NCI-H1436 treated with DMSO at 0.1 percent for 48 hours (cell line): ENCODE measurements at places on chromosomes 3 and 15.
A peak's percentile ranks its signal among the peaks of the same experiment; 100 is the strongest.

GRCh38 chr3:12982619-12983101 is 90.6 kb downstream of the IQSEC1 start:
- no peak for DNase-seq

GRCh38 chr3:178203650-178204049 is 332.6 kb upstream of the KCNMB2 start:
- no peak for DNase-seq

GRCh38 chr3:12759693-12760565 is 870 bp upstream of the TMEM40 start:
- DNase-seq: no peak

GRCh38 chr3:154059833-154060232 is 61.4 kb upstream of the ARHGEF26 start:
- no peak for DNase-seq

GRCh38 chr15:41801185-41801584 is 26.7 kb upstream of the JMJD7 start:
- no peak for DNase-seq

DNA sequence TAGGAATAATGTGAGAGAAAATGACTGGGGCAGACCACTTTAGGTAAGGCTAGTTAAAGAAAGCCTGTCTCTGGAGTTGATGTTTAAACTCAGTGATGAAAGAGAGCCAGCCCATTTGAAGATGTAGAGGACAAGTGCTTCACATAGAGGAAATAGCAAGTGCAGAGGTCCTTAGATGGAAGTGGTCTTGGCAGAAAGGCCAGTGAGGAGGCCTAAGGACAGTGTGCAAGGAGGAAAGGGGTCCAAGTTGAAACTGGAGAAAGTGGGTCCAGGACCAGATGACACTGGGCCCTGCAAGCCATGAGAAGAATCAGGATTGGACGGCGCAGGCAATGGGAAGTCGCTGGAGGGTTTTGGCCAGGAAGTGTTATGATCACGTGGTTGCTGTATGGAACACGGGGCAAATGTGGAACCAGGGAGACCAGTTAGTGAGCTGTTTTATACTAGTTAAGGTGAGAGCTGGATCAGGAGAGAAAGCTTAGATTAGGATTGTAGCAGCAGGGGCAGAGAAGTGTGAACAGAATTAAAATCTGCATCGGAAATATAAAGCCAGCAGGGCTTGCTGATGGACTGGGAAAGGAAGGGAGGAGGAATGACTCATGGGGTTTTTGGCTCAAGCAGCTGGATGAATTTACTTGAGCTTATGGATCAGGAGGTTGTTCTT is 48.0 kb upstream of the SCAANT1 start:
- no peak for DNase-seq

DNA sequence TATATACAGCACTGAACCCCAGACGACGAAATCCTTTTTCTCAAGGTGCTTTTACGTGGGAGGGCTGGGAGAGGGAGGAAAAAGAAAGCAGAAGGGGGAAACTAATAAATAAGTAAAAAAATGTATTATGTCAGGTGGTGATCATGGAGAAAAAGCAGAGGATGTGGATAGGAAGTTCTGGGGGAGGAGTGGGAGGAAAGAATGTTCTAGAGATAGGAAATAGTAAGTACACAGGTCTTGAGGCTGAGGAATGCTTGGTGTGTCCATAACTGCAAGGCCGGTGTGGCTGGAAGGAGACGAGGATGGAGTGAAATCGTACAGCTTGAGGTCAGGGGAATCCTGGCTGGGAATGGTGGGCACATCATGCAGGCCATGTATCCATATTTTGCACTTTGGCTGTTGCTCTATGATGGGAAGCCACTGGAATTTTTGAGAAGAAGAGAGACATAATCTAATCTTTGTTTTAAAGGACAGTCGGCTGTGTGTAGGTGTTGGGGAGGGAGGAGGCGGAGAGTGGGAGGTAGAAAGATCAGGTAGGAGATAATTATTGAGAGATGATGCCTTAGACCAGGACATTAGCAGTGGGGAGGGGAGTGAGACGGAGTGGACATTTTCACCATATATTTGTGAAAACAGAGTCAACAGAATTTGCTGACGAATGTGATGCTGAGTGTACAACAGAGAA is 1.8 kb upstream of the UBE2E2 start:
- no peak for DNase-seq

- DNase-seq: no peak
These were observed at the start of gene EPM2AIP1 for GRCh38 chr3:36992806-36993325. TSS of gene EPM2AIP1 (minus strand) at chr3:36993131. CDS start at chr3:36993077, 54 bp downstream.

- no peak for DNase-seq
These were observed 642.3 kb downstream of the RBMS3 start for GRCh38 chr3:29922992-29923746.

GRCh38 chr15:73046073-73046472 is 6.2 kb upstream of the NEO1 start:
- DNase-seq: no peak

GRCh38 chr3:62830727-62831322 is 44.4 kb downstream of the CADPS start:
- DNase-seq: no peak

- DNase-seq: peak; percentile 1
These were observed 9.3 kb downstream of the COLQ start for GRCh38 chr3:15512166-15512565.

DNA sequence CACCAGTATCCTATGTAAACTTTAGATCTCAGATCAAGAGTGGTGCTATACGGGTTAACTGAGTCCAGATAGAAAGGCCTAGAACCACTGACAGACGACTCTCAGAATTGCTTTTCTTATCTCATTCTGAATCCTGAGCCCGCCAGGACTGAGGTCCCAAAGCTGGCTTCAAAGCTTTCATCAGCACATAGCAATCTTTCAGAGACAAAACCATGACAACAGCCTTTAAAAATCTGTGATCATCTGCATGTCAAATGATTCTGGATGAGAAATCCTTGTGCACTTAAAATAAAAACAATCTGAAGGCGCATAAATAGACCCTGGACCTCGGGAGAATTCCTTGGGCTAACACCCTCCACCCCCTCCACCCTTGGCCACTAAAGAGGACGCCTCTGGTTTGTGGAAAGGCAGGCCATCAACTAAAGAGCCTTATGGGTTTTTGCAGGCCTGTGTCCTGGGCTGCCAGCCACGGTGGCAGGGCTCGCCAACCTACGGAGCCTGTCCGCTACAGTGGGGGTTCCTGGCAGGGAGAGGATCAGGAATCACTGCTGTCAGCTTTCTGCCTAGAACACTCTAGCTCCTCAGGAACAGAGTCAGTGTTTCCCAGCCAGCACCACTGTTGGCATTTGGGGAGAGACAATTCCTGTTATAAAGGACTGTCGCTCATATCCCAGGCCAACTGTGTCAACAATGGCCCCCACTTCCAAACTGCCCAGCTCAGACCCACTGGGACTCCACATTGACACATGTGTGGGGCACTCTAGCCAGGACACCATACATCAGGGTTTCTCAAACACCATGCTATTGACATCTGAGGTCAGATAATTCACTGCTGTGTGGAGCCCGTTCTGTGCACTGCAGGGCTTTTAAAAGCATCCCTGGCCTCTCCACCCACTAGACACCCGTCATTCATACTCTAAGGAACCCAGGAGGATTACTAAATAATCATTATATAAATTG is 20.2 kb downstream of the TLE3 start:
- no peak for DNase-seq

- no peak for DNase-seq
These were observed 191.5 kb downstream of the TP63 start for GRCh38 chr3:189822726-189823125.

GRCh38 chr3:57963811-57964346 is 44.3 kb upstream of the FLNB start:
- no peak for DNase-seq
